ENCODE measurements at places on chromosomes 1 and 21.

- peak; percentile 52 for DNase-seq
Measured at GRCh38 chr1:196355206-196355786, 252.9 kb downstream of the KCNT2 start.

DNA sequence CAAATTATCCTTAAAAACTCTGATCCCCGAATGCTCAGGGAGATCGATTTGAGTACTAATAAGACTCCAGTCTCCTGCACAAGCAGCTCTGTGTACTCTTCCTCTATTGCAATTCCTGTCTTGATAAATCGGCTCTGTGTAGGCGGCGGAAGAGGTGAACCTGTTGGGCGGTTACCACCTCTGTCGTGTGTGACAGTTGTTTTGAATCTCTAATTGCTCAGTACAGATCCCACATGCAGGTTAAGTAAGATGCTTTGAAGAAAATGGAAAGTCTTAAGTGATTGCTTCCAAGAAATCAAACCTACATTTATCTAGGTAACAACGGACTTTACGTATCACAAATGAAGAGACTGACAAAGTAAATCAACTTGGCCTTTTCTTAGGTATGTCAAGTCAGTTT is 35.5 kb downstream of the COA6 start:
- no peak for DNase-seq

GRCh38 chr1:36982709-36983108 is 51.6 kb downstream of the GRIK3 start:
- DNase-seq: no peak

DNA sequence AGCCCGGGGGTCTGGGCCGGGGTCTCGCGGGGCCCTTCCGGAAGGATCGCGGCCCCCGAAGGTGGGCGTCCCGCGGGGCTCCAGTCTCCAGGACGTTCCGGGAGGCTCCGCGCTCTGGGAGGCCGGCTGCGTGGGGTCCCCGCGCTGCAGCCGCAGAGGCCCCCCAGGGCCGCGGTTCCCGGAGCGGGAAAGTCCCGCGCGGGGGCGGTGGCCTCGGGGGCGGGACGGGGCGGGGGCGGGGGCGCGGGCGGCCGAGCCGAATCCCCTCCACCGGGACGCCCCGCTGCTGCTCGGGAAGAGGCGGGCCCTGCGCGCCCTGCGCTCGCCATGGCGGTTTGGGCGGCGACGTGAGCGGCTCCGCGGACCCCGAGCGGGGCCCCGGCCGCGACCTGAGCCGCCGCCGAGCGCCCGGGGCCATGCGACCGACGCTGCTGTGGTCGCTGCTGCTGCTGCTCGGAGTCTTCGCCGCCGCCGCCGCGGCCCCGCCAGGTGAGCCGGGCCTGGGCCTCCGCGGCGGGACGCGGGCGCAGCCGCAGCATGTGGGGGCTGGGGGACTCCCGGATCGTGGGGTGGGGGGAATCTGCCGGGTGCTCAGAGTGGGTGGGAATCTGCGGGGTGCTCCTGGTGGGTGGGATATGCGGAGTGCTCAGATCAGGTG is at the start of gene IFNGR2:
IFNGR2 (plus strand) TSS at position 286 of the 658 bp plus-strand sequence; CDS start at position 417, 131 bp downstream.
- DNase-seq: peak; percentile 61

DNA sequence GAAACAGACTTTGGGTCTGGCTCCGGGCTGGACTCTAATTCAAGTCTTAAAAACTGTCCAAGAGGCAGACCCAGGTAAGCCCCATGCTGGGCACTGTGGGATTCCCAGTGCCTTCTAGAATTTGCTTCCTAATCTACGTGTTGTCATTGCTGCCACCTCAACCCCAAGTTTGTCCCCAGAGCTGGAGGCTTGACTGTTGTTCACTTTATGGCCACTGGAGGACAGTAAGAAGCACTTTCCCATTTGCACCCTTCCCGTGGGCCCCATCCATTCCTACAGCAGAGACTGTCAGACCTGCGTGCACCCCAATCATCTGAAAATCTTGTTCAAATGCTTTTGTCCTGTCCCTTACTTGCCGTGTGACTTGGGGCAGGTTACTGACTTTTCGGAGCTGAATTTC is 29.4 kb upstream of the VASH2 start:
- peak; percentile 32 for DNase-seq

GRCh38 chr1:232225336-232226131 is 404.4 kb downstream of the SIPA1L2 start:
- no peak for DNase-seq

GRCh38 chr1:97738270-97738669 is 182.6 kb downstream of the DPYD start:
- no peak for DNase-seq

DNA sequence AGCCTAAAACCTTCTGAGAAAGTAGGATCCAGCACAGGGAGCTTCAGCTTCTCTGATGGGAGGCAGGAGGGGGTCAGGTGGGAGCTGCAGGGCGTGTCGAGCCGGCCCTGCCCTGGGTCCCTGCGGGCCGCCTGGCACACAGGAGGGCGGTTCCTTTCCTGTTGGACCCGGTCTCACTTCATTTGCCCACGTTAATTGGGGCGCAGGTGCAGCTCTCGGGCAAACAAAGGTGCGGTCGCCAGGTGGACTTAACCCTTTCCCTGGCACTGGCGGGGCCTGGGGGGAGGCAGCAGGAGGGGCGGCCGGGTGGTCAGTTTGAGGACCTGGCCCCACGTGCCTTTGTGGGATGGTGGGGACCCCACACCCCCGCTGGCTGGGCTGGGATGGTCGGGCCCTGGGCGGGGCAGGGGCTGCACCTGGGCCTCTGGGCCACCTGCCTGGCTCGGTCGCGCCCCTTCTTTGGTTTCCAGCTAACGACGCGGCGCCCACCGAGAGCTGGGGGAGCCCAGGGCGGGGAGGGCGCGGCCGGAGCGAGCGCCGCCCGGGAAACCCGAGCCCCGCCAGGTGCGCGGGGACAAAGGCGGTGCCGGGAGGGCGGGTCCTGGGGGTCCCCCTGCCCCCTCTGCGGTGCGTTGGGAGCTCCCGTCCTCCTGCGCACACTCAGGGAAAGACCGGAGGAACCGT is 20.8 kb upstream of the C1orf159 start:
- DNase-seq: no peak

DNA sequence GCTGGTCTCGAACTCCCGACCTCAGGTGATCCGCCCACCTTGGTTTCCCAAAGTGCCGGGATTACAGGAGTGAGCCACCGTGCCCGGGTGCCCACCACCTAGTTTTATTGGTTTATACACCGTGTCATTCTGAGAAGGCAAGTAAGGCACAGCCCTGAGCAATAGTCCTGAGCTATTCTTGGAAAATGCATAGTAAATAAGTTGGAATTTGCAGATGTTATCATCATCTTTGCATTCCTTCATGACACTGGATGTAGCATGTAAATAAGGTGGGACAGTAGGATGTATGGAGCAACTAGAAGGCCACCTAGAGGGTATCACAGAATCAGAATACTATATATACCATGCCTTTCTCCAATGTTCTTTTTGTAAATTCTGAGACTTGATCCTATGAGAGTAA is 11.0 kb downstream of the TOR1AIP2 start:
- DNase-seq: no peak

DNA sequence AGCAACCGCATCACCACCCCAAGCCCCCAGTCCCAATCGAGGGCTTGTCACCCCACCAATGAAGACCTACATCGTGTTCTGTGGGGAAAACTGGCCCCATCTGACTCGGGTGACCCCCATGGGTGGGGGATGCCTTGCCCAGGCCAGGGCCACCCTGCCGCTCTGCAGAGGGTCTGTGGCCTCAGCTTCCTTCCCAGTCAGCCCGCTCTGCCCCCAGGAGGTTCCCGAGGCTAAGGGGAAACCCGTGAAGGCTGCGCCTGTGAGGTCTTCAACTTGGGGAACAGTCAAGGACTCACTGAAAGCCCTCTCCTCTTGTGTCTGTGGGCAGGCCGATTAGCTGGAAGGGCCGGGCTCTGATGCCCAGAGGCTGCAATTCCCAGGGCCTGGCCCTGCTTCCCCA is 2.0 kb downstream of the SRARP start:
- DNase-seq: no peak

GRCh38 chr1:227416156-227416830 is 98.0 kb upstream of the CDC42BPA start:
- DNase-seq: no peak

- peak; percentile 90 for DNase-seq
Measured at GRCh38 chr1:58515794-58516401, 30.6 kb downstream of the OMA1 start.

DNA sequence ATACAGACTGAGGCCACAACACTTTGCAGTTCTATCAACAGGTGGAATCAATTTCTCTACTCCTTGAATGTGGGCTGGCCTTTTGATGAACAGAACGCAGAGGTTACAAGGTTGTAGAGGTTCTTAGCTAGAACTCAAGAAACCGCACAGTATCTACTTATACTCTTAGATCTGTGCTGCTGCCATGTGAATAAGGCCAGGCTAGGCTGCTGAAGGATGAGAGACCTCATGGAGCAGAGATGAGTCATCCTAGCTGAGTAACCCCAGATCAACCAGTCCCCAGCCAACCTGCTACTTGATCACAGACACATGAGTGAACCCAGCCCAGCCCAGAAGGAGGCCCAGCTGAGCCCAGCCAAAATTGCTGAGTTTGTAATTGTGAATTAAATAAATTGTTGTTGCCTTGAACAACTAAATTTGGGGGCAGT is 35.3 kb upstream of the BCAR3 start:
- DNase-seq: peak; percentile 20

GRCh38 chr1:15180189-15180588 is 26.6 kb downstream of the TMEM51 start:
- no peak for DNase-seq

GRCh38 chr1:171207377-171207776 is 22.3 kb downstream of the FMO2 start:
- no peak for DNase-seq

- no peak for DNase-seq
Measured at GRCh38 chr1:55833529-55834091, 618.4 kb upstream of the USP24 start.

- peak; percentile 46 for DNase-seq
Measured at GRCh38 chr1:12142891-12143630, 23.7 kb upstream of the TNFRSF1B start.

- DNase-seq: no peak
Measured at GRCh38 chr21:15793550-15794235, 63.9 kb downstream of the USP25 start.
